ENCODE measurements at places on chromosomes 3 and 15.

DNA sequence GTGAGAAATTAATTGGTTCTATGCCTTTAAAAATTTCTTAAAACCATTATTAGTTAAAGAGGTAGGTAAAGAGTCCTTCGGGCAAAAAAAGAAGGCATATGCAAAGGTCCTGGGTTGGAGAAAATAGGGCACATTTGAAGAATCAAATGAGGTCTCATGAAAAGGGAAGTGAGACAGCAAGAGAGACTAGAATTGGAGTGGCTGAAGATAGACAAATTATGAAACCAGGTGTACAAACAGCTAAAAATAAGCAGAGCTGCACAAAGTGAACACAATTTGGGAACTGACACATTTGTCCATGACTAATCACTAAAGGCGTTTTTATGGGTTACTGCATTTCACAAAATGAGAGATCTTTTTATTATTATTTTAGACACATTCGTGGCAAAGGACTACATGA is 581.2 kb downstream of the PYDC2 start:
- no peak for DNase-seq

DNA sequence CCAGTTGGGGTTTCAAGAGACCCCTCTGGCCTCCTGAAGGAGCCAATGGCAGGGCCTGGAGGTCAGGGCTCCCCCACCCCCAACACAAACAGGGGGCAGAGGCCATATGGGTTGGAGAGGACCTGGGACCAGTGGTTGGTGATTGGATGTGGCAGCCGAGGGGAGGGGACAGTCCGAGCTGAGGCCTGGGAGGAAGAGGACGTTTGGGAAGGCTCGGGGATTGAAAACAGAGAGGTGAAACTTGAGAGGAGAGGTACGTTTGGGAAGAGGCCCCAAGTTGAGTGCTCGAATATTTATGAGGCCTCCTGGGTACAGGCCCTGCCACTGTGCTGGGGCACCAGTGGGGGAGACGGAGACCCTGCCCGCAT is 53.7 kb downstream of the DNAJB8 start:
- DNase-seq = no peak

DNA sequence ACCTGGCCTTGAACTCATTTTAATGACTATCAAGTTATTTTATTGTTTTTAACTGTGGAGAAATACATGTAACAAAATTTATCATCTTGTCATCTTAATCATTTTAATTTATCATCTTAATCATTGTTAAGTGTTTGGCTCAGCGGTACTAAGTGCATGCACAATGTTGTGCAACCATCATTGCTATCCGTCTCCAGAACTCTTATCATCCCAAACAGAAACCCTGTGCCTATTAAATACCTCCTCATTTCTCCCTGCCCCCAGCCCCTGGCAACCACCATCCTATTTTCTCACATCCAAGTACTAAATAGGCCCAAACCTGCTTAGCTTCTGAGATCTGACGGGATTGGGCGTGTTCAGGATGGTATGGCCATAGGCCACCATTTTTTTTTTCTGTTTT is 51.5 kb upstream of the UBP1 start:
- no peak for DNase-seq

DNA sequence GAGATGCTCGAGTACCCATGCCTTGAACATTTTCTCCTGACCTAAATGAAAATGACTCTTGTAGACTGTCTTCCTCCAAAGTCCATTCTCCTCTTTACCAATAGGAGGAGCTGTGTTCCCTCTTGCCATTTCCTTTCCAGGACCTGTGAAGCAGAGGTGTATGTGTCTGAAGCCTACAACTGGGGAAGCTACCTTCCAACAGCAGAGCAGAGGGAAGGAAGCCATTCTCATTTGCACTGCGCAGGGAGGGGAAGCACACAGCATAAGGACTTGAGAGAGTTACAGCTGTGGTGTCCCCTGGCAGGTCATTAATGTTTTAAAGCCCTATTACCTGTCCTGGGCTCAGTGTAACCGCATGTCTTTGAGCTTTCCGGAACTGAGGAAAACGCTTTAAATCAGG is 38.7 kb downstream of the HSPBAP1 start:
- DNase-seq = peak; percentile 16

- DNase-seq = peak; percentile 89
Observed at GRCh38 chr15:25830844-25831451, 32.2 kb downstream of the ATP10A start.

DNA sequence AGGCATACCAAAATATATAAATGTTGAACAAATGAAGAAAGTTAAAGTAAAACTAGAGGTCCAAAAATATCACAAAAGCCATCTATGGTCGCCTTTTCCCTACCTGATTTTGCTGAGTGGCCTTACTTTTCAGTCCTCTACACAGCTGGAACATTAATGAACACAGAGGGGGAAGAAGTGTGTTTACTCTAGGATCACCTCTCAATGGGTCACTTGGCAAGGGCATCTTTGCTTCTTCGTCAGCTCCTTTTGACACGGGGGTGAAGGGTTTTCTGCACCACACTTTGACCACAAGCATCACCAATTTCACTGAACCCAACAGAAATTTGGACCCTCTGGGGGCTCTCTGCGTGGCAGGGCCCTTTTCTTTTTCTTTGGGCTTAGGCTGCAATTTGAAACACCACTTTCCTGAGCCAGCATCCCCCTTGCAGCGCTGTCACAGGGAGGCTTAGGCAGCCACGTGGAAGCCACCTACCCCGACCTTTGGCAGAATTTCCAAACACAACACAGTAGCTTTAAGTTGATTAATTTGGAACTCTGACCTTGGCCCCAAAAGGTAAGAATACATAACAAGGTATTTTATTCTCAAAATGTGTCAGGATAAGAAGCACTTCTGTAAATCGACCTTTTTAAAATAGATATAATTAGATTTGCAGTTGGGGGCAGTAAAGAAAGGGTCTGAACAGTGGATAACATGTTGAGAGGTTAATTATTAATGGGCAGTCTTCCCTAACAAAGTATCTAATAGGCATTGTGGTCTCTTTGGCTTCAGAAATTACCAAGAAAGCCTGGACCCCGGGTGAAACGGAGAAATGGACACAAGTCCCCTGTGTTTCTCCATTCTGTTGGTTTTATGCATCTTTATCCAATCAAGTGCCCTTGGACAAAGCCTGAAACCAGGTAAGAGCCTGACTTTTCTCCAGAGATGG is at the start of gene LIPC:
TSS of gene LIPC (plus strand) at position 771 of the 929 bp plus-strand sequence. CDS start at position 813, 42 bp downstream.
- DNase-seq = no peak

GRCh38 chr15:70111203-70112073 is 13.7 kb upstream of the TLE3 start:
- DNase-seq = peak; percentile 75

DNA sequence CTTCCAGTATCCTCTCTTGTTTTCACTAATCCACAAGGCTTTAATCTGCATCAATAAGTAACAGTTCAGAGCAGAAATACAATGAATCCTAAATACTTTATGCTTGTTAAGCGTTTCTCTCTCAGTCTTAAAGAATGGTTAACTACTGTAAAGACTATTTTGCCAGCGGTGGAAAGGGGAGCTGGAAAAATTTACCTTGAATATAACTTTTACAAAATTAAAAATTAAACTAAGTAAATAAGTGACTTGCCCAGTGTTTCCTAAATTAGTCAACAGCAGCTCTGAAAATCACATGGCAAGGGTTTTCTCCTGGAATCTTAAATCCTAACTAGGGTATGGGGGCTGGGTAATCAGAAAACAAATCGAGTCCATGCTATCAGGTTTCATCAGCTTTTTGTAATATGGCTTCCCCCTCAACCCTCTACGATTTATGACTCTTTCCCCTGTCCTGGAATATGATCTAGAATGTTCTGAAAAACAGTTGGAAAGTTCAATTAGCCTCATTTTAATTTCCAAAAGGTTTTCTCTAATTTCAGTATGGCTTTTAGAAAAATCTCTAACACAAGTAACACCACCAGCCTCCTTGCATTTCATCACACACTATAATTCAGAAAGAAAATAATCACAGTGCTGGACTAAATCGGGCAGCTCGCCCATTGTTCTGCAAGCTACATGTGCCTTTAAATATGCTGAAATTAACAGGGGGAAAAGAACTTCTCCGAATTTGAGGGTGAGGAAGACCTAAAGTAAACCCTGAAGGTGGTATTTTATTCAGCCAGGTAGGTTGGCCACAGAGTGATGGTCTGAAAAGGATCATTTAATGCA is 133.5 kb downstream of the ADAMTS9 start:
- DNase-seq = peak; percentile 4

DNA sequence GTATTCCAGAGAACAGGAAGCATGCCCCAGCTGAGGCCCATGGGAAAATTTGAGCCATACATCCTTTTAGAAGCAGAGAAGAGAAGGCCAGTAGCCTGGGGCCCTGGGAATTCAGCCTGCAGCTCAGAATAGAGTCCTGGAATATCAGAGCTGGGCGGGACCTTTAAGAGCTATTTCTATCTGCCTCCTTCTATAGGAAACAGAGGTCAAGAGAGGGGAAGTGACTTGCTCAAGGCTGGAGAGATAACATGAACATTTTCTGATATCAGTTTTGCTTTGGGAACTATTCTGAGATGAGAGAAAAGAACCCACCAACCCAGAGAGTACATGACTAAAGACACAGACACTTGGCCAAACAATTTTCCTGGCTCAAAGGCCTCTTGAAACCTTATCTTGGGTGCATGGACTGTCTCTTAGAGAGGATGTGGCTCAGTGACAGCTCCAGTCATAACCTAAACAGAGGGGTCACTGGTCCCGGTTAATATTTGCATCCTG is 26.0 kb downstream of the MASP1 start:
- no peak for DNase-seq

GRCh38 chr15:98718426-98719136 is 70.2 kb downstream of the IGF1R start:
- no peak for DNase-seq

GRCh38 chr3:79506751-79507150 is 261.0 kb downstream of the ROBO1 start:
- no peak for DNase-seq

GRCh38 chr3:135495891-135496290 is 469.6 kb upstream of the PPP2R3A start:
- no peak for DNase-seq

DNA sequence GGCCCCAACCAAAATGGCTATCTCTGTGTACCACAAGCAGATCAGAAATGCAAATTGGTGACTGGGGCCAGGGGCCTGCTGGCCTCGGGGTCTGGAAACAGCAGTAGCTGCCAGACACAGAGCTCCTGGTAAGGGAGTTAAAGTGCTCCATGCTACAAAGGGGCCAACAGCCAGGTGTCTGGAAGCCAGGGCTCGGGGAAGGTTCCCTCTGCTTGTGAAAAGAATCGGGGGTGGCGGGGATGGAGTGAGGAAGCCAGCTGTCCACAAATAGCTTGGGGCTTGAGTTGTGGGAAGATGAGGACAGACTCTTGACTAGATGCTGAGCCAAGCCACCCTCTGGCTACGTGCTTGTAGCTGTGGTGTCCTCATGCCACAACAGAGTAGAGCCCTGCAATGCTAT is 39.3 kb downstream of the CHRD start:
- no peak for DNase-seq
